Breast epithelium (tissue), 4 donors: ENCODE measurements at places on chromosomes 3 and 15. TPM values are rescaled to one million over a fixed set of nuclear protein-coding genes. Genes with fewer than 3 reads are reported as not detected.

DNA sequence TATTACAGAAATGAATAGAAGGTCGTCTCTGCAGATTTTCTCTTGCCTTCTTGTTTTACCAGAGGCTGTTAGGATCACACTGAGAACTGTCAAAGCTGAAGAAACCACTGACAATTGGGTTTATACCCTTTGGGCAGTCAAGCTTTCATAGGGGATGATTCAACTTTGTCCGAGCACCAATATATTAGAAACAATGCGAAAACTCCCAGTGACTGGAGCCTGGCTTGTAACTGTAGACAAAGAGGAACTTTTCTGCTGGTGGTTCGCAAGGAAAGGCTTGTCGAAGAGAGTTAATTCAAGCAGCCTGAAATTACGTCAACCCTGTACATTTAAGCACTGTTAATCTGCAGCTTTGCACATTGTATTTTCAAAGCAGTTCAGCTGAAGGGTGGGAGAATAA is 193.2 kb upstream of the ZNF385D start:
- H3K27ac ChIP-seq: no peak overlapping the region
- DNase-seq: no peak
- H3K4me1 ChIP-seq: no peaks in the 10 kb centered on the region
- H3K36me3 ChIP-seq: no peaks in the 10 kb centered on the region
- H3K27me3 ChIP-seq: no peaks in the 10 kb centered on the region

DNA sequence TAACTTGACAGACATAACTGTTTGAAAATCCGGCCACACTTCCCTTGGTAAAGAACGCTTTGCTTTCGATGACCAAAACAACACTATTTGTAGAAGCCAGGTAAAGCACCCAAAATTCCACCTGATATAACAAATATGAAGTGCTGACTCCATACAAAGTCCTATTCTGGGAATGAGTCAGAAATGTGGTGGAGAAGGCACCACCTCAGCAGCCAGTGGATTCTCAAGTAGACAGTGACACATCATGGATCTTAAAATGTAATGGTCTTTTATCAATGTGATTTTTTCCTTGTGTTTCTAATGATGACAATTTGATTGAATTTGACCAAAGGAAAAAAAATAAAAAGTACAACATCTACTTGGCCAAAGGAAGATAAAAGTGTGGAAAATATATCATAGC is 135.0 kb upstream of the WNT5A start:
- no peaks in the 10 kb centered on the region for H3K36me3 ChIP-seq
- no peaks in the 10 kb centered on the region for H3K4me1 ChIP-seq

Gene GASK1A
- total RNA-seq: 22.6 TPM

Gene TMEM45A
- 19.7 TPM for total RNA-seq

DNA sequence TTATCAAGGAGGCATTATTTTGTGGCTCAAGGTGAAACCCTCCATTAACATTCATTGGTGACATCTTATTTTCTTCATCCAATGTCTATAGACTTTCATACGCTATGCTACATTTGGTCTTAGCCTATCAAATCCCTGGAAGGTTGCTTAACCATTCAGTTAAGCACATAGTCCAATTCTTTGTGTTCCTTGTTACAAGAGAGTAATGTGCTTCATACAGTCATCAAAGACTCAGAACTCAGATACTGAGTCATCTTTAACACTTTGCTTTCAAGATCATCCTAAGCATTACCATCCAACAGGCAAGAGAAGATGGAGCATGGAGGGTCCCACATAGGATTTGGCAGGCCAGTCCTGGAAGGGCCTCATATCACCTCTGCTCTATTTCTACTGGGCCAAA is 1202.1 kb downstream of the ROBO1 start:
- no peaks in the 10 kb centered on the region for H3K4me1 ChIP-seq
- no peak for DNase-seq
- H3K27ac ChIP-seq: no peak overlapping the region
- no peaks in the 10 kb centered on the region for H3K36me3 ChIP-seq
- no peak overlapping the region for H3K4me3 ChIP-seq

Gene FBXO40
- total RNA-seq: not detected

DNA sequence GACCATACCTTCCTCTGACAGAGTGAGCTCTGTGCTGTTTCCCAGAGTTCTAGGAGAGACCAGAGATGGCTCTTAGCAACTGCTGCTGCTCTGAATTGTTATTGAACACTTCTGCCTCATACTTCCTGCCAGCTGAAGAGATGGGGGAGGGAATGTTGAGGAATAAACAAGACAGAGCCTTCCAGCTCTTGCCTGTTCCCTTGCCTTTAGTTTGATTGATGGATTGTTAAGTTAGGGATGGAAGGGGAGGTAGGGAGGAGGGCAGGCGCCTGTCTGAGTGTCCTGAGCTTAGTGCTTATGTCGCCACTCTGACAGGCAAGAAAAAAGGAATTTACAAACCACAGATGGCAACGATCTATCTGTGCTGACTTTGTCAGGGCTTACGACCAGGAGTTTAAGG is 42.8 kb downstream of the ZNF609 start:
- H3K27me3 ChIP-seq: no peaks in the 10 kb centered on the region
- H3K4me3 ChIP-seq: no peak overlapping the region
- DNase-seq: no peak
- no peaks in the 10 kb centered on the region for H3K36me3 ChIP-seq
- peaks cover 7% of the 10 kb centered on the region for H3K4me1 ChIP-seq
- peak overlapping the region; percentile 58 for H3K27ac ChIP-seq

GRCh38 chr15:89482139-89482538 is 14.2 kb downstream of the RHCG start:
- H3K4me1 ChIP-seq: no peaks in the 10 kb centered on the region
- H3K4me3 ChIP-seq: no peak overlapping the region
- no peak overlapping the region for H3K27ac ChIP-seq

Gene TFRC
- 116 TPM for total RNA-seq

DNA sequence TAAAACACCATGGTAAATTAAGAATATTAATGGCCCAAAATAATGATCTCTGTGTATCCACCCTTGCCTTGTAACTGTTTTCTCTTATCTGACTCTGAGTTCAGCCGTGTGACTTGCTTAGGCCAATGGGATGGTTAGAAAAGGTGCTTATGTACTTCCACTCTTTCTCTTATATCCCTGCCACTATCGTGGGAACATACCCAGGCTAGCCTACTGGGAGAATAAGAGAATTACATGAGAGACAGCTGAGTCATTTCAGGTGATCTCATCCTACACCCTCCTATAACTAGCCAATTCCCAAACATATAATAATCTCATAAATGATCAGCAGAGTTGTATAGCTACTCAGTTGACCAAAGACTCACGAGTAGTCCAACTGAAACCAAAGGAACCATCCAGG is 98.3 kb upstream of the ABI3BP start:
- H3K27ac ChIP-seq: no peak overlapping the region
- H3K27me3 ChIP-seq: no peaks in the 10 kb centered on the region
- no peak for DNase-seq
- no peaks in the 10 kb centered on the region for H3K36me3 ChIP-seq

Gene TUSC7
- total RNA-seq: not detected

Gene TRA2B
- total RNA-seq: 278 TPM

GRCh38 chr15:92803852-92804609 is 96.1 kb upstream of the CHD2 start:
- H3K4me1 ChIP-seq: peaks cover 6% of the 10 kb centered on the region
- peak; percentile 89 for DNase-seq
- H3K4me3 ChIP-seq: no peak overlapping the region

Gene ARHGAP31
- total RNA-seq: 11.6 TPM

Gene THRB
- total RNA-seq: 39.2 TPM

GRCh38 chr3:38611866-38612265 is 37.6 kb downstream of the SCN5A start:
- no peaks in the 10 kb centered on the region for H3K36me3 ChIP-seq
- DNase-seq: no peak
- no peaks in the 10 kb centered on the region for H3K27me3 ChIP-seq
- H3K4me1 ChIP-seq: no peaks in the 10 kb centered on the region
- H3K27ac ChIP-seq: no peak overlapping the region

DNA sequence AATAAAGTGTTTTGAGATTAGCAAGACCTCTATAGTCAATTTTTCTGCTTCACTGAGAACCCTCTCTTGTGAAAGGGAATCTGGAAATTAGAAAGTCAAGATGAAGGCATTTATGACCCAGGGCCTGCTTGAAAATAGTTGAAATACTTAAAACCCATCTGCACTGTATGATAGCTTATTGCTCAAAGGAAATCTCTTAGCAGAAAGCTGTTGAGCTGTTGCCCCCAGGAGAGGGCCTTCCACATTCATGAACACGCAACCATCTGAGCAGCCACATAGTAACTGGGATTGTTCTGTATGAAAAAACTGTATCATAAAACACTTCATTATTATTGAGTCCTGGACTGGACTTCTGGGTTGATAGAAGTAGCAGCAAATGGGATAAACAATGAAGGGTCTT is 106.4 kb upstream of the PTX3 start:
- H3K27ac ChIP-seq: no peak overlapping the region
- no peaks in the 10 kb centered on the region for H3K27me3 ChIP-seq
- no peak overlapping the region for H3K4me3 ChIP-seq
- H3K4me1 ChIP-seq: no peaks in the 10 kb centered on the region

Gene EBLN2
- 12.0 TPM for total RNA-seq

Gene GP9
- total RNA-seq: 0.48 TPM

DNA sequence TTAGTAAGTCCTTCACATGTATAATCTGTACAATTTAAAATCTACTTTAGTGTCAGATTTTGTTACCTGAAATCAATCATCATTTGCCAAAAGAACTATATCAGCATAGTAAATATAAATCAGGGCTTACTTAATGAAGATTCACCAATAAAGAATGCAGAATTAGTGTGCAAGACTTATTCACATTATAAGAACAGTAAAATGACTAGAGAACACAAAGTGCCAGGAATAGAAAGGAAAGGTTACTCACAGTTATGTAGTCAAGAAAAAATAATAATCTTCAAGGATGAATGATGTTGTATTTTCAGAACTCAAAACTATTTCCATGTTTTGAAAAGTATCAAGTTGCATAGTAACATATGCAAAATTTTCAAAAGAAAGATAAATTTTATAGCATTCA is 891.9 kb downstream of the ROBO1 start:
- no peak overlapping the region for H3K27ac ChIP-seq
- H3K36me3 ChIP-seq: no peaks in the 10 kb centered on the region
- H3K4me3 ChIP-seq: no peak overlapping the region

GRCh38 chr3:52704611-52705437 is 767 bp downstream of the GLT8D1 start:
- H3K27ac ChIP-seq: peak overlapping the region; percentile 97
- H3K27me3 ChIP-seq: no peaks in the 10 kb centered on the region
- no peaks in the 10 kb centered on the region for H3K4me1 ChIP-seq
- H3K36me3 ChIP-seq: no peaks in the 10 kb centered on the region
- H3K4me3 ChIP-seq: peak overlapping the region; percentile 99

Gene LYZL4
- not detected for total RNA-seq

DNA sequence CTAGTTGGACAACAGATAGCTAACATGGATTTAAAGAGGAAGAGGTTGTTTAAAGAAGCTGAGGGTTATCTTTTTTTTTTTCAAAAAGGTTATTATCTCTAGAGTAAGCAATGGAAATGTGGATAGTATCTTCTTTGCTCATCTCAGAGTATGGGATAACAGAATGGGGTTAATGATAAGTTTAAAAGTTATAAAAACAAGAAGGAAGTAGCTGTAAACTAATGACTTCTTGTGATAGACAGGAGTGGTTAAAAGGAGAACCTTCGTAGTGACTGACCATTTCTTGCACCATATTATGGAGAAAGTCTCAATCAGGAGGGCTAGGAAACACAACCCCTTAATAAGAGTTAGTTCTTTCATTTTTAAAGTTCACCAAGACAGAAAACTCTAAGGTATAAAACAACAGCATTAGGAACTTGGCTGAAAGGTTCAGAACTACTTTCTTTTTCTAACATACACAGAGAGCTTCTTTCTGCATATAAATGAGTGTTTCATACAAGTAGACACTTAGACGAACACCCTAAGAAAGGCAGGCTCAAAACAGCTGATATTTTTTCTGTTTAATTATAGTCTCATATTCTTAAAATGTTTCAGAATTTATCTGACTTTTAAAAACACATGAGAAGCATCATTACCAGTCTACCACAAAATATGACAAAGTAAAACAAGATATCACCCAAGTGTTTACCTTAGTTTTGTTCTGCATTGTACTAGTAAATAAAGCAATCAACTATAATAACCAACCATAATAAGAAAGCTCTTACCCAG is 140.0 kb downstream of the MEIS2 start:
- no peak for DNase-seq
- H3K4me3 ChIP-seq: no peak overlapping the region

DNA sequence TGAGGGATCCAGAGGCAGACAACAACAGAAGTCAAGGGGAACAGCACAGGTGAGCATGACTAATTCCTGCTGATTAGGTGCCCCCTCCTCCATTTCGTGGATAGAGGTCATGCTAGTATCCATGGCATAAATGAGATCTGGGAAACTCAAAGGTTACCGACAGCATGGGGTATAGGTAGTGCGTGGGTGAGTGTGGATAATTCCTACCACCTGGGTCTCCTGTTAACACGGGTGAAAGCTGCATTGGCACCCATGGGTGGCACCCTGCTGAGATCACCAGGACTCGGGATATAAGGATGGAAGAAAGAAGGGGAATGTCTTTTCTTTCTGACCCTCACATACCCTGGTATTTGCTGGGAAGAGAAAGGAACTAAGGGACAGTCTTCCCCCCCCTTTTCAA is 14.4 kb upstream of the CHST2 start:
- H3K36me3 ChIP-seq: no peaks in the 10 kb centered on the region
- H3K4me1 ChIP-seq: no peaks in the 10 kb centered on the region
- H3K27me3 ChIP-seq: no peaks in the 10 kb centered on the region
- DNase-seq: no peak
- H3K27ac ChIP-seq: no peak overlapping the region
- no peak overlapping the region for H3K4me3 ChIP-seq

DNA sequence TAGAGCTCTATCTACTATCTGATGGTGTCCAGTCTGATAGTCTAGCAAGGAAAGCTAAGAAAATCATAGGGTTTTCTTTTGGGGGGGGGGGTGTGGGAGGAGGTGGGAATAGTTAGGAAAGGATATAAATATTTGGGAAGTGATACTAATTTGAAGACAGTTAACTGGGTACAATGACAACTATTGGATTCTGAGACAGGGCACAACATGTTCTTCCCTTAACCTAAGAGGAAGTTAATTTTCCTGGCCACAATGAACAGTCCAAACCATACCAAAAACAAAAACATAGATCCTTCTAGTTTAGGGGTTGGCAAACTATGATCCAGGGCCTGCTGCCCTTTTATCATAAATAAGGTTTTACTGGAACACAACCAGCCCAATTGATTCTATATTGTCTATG is 10.0 kb upstream of the HCLS1 start:
- no peaks in the 10 kb centered on the region for H3K4me1 ChIP-seq
- H3K4me3 ChIP-seq: no peak overlapping the region

Gene CCR3
- total RNA-seq: not detected

DNA sequence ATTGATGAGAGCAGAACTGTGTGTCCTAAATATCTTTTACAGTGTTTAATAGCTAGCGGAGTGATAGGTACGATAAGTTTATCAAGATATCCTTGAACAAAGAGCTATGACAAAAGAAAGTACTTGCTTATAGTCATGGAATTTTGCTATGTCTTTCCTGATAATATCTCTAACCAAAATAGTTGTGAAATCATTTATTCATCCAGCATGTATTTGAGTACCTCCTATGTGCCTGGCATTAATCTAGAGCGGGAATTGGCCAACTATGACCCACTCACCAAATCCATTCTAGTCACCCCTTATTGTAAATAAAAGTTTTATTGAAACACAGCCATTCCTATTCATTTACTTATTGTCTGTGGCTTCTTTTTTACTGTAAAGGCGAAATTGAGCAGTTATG is 46.6 kb downstream of the ZFAND6 start:
- H3K4me3 ChIP-seq: no peak overlapping the region
- no peaks in the 10 kb centered on the region for H3K27me3 ChIP-seq
- no peaks in the 10 kb centered on the region for H3K36me3 ChIP-seq
- no peaks in the 10 kb centered on the region for H3K4me1 ChIP-seq

Gene EAF2
- 11.4 TPM for total RNA-seq
